Fibroblast of mammary gland (primary cell): ENCODE measurements at places on chromosomes 13 and 19.
A peak's percentile ranks its signal among the peaks of the same experiment; 100 is the strongest.

DNA sequence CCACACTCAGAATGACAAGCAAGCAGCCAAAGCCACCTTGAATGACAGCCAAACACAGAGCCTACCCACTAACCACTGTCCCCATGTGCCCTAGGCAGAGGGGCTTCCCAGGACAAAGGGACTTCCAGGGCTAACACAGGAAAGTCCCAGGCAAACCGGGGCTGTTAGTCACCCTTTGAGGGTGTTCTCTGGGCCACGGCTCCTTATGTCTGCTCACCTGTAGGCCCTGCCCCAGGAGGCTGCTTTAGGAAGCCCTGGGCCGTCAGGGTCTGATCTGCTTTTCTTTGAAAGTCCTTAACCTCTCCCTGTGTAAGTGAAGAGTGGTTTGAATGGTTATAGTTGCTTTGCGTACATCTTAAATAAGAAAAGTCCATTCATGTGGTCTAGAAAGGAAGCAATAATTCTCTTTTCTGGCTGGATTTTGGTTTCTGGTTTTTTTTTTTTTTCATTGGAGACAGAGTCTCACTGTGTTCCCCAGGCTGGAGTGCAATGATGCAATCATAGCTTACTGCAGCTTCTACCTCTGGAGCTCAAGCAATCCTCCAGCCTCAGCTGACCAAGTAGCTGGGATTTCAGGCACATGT lies 161.4 kb downstream of the EFNB2 start:
- DNase-seq: peak; percentile 90

DNA sequence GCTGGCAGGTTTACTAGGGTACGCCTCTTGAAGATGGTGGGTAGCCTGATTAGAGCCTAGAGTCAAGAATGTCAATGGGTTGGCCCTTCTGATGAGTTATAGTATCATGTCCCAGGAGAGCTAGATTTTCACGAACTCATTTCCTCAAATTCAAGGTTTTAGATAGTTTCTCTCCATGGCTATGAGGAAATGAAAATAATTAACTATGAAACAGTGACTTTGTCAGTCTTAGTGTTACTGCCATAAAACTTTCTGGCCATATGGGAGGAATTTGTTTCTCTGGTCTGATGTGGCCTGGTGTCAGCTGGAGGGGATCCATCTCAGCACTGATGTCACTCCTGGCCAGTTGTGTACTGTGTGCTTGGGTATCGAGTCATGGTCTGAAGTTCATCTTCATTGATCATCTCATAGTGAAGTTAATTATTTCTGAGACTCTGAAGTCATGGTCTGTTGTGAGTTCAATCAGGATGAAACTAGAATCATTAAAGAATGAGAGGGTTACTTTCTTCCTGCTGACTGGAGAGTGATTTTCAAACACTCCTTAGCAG lies 49.4 kb upstream of the TNFSF11 start:
- DNase-seq: peak; percentile 56

GRCh38 chr19:54152267-54152666 lies 7.3 kb downstream of the LENG1 start:
- DNase-seq: no peak

- no peak for DNase-seq
Measured at GRCh38 chr19:17739121-17739875, 12.0 kb upstream of the FCHO1 start.

DNA sequence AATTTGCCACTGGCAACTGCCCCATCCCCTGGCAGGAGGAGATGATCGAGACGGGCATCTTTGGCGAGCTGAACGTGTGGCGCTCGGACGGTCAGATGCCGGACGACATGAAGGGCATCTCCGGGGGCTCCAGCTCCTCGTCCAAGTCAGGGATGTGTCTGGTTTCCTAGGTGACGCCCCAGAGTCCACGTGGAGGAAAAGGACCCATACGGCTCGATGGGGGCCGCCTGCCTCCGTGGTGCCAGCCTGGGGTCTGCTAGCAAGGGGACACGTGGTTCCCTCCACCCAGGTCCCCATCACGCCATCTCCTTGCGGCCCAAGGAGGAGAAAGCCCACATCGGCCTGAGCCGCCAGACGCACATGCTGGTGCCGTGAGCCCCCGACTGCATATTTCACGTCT lies 23.8 kb upstream of the TMEM255B start:
- DNase-seq: no peak

GRCh38 chr13:87894059-87894458 lies 222.9 kb downstream of the SLITRK5 start:
- no peak for DNase-seq

- DNase-seq: peak; percentile 68
Measured at GRCh38 chr13:30572859-30573275, 44.9 kb upstream of the USPL1 start.

- no peak for DNase-seq
Measured at GRCh38 chr19:38273499-38273898, 9.1 kb downstream of the SPINT2 start.

DNA sequence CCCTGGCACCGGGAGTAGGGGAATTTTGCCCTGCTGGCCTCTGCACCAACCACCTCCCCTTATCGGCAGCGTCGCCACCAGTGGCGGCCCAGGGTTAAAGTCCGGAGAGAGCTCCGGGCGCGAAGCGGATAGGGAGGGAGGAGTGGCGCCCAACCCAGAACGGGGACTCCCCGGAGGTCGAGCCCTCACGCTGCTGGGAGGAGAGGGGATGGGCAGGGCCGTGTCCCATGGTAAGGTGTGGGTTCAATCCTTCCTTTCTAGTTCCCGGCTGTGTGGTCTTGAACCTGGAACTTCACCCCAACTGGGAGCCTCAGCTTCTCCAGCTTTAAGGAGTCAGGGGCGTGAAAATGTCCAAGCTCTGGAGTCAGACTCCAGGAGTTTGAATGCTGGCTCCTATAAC lies 23.3 kb upstream of the BCL3 start:
- DNase-seq: no peak

DNA sequence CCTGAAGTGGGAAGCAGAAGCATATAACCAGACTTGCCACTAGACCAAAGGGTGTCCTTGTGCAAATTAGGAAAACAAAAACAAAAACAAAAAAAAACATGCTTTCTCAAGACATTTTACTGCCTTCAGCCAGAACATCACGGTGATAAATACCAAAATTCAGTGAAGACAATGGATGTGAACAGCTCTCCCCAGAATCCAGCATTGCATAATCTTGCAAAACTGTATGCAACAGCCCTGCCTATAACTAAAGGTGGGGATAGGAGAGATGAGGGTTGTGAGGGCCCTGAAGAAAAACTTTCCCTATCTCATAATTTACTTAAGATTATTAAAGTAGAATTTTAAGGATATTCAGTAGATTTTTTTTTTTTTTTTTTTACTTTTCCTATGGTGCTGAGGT lies 24.9 kb upstream of the NDFIP2 start:
- no peak for DNase-seq

GRCh38 chr13:21181671-21182070 lies 5.2 kb downstream of the MRPL57 start:
- DNase-seq: no peak

DNA sequence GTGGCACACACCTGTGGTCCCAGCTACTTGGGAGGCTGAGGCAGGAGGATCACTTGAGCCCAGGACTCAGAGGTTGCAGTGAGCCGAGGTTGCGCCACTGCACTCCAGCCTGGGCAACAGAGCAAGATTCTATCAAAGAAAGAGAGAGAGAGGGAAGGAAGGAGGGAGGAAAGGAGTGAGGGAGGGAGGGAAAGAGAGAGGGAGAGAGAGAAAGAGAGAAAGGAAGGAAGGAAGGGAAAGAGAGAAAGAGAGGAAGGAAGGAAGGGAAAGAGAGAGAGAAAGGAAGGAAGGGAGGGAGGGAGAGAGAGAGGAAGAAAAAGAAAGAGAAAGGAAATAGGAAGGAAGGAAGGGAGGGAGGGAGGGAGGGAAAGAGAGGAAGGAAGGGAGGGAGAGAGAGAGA lies 12.4 kb downstream of the NRTN start:
- DNase-seq: no peak
